ENCODE measurements at places on chromosomes 1 and 21. TPM values are rescaled to one million over a fixed set of nuclear protein-coding genes. Genes with fewer than 3 reads are reported as not detected.
A peak's percentile ranks its signal among the peaks of the same experiment; 100 is the strongest.

DNA sequence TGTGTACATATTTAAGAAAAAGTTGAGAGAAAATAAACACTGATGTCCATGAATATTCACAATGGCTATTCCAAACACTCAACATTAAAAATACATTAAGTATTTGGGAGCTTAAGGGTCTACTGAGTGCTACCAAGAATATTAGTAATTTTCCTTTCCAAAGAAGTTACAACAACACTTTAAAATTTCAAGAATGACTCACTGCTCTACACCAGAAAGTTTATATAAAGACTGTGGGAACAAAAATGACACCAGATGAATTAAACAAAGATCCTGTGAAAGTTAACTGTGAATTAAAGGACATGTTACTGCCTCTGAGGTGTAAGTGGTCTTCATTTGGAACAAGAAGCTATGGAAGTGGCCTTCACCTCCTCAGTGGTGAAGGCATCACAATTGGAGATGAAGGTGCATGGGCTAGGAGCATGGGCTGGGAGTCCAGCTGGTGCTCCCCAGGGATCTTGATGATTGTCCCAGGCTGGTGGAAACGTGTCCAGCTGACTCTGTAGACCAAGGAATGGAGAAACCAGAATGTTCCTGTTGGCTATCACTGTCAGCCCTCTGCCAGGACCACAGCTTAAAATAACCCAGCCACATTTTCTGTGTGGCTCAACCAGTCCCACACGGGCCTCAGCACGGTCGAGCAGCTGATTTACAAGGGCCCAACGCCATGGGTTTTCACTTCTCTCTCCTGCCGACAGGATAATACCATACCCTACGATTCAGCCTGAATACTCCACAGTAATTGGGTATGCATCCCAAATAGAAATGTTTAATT is 28.8 kb downstream of the TAF5L start:
- H3K36me3 ChIP-seq, result peaks cover 29% of the 10 kb centered on the region
- H3K4me1 ChIP-seq, result peaks cover 6% of the 10 kb centered on the region
- H3K27ac ChIP-seq, result no peak overlapping the region
- no peak for DNase-seq

PDC gene
- not detected for total RNA-seq

GRCh38 chr1:94919241-94920030 is 7.5 kb downstream of the CNN3 start:
- DNase-seq, result no peak
- H3K36me3 ChIP-seq, result peaks cover 1% of the 10 kb centered on the region
- H3K27me3 ChIP-seq, result no peaks in the 10 kb centered on the region
- no peak overlapping the region for H3K4me3 ChIP-seq
- H3K27ac ChIP-seq, result no peak overlapping the region

DNA sequence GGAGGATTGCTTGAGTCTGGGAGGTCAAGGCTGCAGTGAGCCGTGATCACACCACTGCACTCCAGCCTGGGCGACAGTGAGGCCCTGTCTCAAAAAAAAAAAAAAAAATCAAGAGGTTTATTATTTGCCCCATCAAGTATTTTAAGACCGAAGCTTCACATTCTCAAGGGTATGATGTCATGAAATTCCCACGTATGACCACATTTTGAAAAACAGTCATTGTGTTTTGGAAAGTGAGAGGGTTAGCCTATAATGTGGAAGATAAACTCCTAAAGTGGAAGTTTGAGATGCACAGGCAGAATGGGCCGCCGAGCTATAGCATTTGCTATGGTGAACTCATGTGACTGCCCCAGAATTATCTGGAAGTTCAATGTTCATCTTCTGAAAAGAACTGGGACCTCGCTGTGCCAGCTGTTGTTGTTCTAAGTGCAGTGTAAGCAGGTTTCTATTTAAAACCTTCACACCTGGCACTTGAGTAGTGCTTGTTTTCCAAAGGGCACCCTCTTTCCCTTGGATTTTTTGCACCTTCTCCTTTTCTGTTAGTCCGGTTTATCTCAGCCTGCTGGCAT is 96.9 kb upstream of the SLC25A33 start:
- no peaks in the 10 kb centered on the region for H3K4me1 ChIP-seq
- no peak overlapping the region for H3K4me3 ChIP-seq
- H3K27me3 ChIP-seq, result peaks cover 9% of the 10 kb centered on the region
- DNase-seq, result no peak
- H3K36me3 ChIP-seq, result no peaks in the 10 kb centered on the region

DNA sequence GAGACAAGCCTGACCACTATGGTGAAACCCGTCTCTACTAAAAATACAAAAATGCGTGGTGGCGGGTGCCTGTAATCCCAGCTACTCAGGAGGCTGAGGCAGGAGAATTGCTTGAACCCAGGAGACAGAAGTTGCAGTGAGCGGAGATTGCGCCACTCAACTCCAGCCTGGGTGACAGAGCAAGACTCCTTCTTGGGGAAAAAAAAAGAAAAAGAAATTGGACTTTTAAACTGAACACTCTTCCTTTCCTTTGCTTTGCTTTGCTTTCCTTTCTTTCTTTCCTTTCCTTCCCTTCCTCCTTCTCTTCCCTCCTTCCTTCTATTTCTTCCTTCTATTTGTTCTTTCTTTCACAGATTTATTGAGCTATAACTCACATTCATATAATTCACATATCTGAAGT is 43.3 kb upstream of the PUM1 start:
- H3K4me1 ChIP-seq, result no peaks in the 10 kb centered on the region
- DNase-seq, result no peak
- no peak overlapping the region for H3K4me3 ChIP-seq
- H3K27ac ChIP-seq, result no peak overlapping the region

SCNM1 gene
- 66.6 TPM for total RNA-seq

- H3K4me3 ChIP-seq, result peak overlapping the region; percentile 82
- peak; percentile 82 for DNase-seq
- H3K4me1 ChIP-seq, result peaks cover 5% of the 10 kb centered on the region
- peaks cover 4% of the 10 kb centered on the region for H3K27me3 ChIP-seq
- no peaks in the 10 kb centered on the region for H3K36me3 ChIP-seq
- peak overlapping the region; percentile 87 for H3K27ac ChIP-seq
Measured at GRCh38 chr1:966704-967300, 520 bp downstream of the PLEKHN1 start.

DNA sequence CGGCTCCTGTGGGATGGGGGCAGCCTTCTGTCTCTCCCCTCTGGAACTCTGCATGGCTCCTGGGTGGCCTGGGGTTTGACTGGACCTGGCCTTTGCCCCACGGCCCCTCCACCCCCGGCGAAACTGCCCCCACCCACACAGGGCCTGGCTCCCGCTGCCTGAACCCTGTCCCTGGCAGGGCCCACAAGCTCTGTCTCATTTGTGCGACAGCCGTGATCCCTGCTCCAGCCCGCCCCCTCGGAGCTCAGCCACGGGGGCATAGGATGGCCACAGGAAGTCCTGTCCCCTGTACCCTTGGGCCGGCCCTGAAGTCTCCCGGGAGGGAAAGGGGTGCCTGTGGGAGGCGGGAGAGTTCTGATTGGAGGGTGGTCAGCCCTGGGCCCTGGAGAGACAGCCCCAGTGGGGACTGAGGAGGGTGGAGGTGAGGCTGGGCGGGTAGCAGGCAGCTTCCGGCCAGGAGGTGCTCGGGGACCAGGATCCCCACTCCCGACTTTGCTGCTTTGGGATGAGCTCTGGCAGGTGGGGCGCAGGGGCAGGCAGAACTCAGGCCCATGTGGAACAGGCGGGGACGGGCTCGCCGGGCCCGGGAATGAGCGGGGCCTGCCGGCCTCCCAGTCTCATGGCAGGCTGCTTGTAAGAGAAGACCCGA is 45.1 kb downstream of the SLX9 start:
- DNase-seq, result peak; percentile 28
- H3K27me3 ChIP-seq, result no peaks in the 10 kb centered on the region
- H3K4me3 ChIP-seq, result no peak overlapping the region
- H3K4me1 ChIP-seq, result no peaks in the 10 kb centered on the region

ICOSLG gene
- total RNA-seq, result 1.8 TPM

- peaks cover 10% of the 10 kb centered on the region for H3K4me1 ChIP-seq
- H3K4me3 ChIP-seq, result no peak overlapping the region
- no peaks in the 10 kb centered on the region for H3K36me3 ChIP-seq
- DNase-seq, result no peak
Measured at GRCh38 chr1:214547747-214548146, 3.7 kb downstream of the PTPN14 start.

GRCh38 chr1:225410036-225410435 is 17.8 kb downstream of the LBR start:
- no peak overlapping the region for H3K4me3 ChIP-seq
- H3K36me3 ChIP-seq, result peaks cover 36% of the 10 kb centered on the region
- H3K27ac ChIP-seq, result no peak overlapping the region
- H3K27me3 ChIP-seq, result no peaks in the 10 kb centered on the region

DNA sequence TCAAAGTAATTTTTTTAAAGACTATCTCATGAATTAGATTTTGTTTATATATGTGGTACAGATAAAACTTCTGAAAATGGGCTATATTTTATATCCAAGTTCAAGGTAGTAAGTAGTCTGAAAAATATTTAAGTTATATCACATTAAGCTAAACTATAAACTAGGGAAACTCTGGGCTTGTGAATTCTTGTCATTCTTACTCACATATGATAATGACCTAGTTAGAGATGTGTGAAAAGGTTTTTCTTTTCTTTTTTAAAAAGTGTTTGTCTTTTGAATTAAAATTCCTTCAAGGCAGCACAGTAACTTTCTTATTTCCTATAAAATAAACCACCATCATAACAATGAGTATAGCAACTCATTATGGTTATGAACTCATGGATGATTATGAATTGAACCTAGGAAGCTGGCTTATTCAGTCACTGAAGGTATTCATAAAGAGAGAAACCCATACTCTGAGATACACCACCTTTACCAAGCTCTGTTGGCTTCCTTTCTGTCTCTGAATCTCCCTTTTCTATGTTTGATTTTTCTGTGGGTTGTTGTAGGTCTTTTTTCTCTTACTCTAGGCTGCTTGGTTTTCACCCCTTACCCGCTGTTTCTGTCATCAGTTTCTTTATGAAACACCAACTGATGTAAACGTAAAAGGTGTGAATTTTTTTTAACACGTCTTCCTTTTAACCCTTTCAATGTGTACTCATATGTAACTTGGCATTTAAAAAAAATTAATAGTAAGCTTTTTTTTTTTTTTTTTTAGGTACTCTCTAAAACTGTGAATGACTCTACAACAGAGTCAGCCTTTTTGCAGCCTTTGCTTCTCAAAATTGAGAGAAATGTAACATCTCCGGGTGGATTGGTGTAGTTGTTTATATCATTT is 25.2 kb downstream of the IL12RB2 start:
- H3K27me3 ChIP-seq, result no peaks in the 10 kb centered on the region
- peaks cover 61% of the 10 kb centered on the region for H3K4me1 ChIP-seq
- H3K4me3 ChIP-seq, result peak overlapping the region; percentile 41
- peaks cover 38% of the 10 kb centered on the region for H3K36me3 ChIP-seq
- H3K27ac ChIP-seq, result peak overlapping the region; percentile 93

GRCh38 chr1:156226116-156226538 is 13.3 kb downstream of the PMF1 start:
- H3K4me1 ChIP-seq, result peaks cover 42% of the 10 kb centered on the region
- H3K27me3 ChIP-seq, result no peaks in the 10 kb centered on the region
- H3K27ac ChIP-seq, result peak overlapping the region; percentile 69
- H3K36me3 ChIP-seq, result peaks cover 38% of the 10 kb centered on the region
- DNase-seq, result no peak
- H3K4me3 ChIP-seq, result peak overlapping the region; percentile 20

GRCh38 chr1:20207546-20207945 is 21.2 kb upstream of the PLA2G2C start:
- H3K4me3 ChIP-seq, result no peak overlapping the region
- H3K27me3 ChIP-seq, result peaks cover 32% of the 10 kb centered on the region
- H3K36me3 ChIP-seq, result no peaks in the 10 kb centered on the region

- no peaks in the 10 kb centered on the region for H3K36me3 ChIP-seq
- peaks cover 3% of the 10 kb centered on the region for H3K4me1 ChIP-seq
- H3K4me3 ChIP-seq, result no peak overlapping the region
- no peak for DNase-seq
- no peak overlapping the region for H3K27ac ChIP-seq
Measured at GRCh38 chr1:99771513-99771918, 5.1 kb upstream of the FRRS1 start.

TRIM58 gene
- total RNA-seq, result 0.08 TPM

TNFRSF8 gene
- 0.17 TPM for total RNA-seq

NEGR1 gene
- not detected for total RNA-seq

OR2M2 gene
- total RNA-seq, result not detected

GRCh38 chr1:16975211-16975610 is 5.2 kb downstream of the MFAP2 start:
- H3K4me1 ChIP-seq, result no peaks in the 10 kb centered on the region
- H3K27ac ChIP-seq, result no peak overlapping the region
- no peaks in the 10 kb centered on the region for H3K36me3 ChIP-seq
- peaks cover 6% of the 10 kb centered on the region for H3K27me3 ChIP-seq

- H3K36me3 ChIP-seq, result no peaks in the 10 kb centered on the region
- H3K27ac ChIP-seq, result no peak overlapping the region
- H3K4me1 ChIP-seq, result no peaks in the 10 kb centered on the region
Measured at GRCh38 chr1:181931873-181932272, 129.6 kb downstream of the ZNF648 start.

ASAP3 gene
- 1.3 TPM for total RNA-seq

- no peak overlapping the region for H3K27ac ChIP-seq
- no peak for DNase-seq
- H3K36me3 ChIP-seq, result no peaks in the 10 kb centered on the region
- H3K27me3 ChIP-seq, result peaks cover 5% of the 10 kb centered on the region
Measured at GRCh38 chr1:166139735-166140134, 27.1 kb downstream of the FAM78B start.

GRCh38 chr21:22573834-22574233 is 1575.6 kb downstream of the NCAM2 start:
- no peak overlapping the region for H3K27ac ChIP-seq
- no peak overlapping the region for H3K4me3 ChIP-seq
- no peaks in the 10 kb centered on the region for H3K4me1 ChIP-seq
- H3K36me3 ChIP-seq, result no peaks in the 10 kb centered on the region

GRCh38 chr1:87410776-87411480 is 82.2 kb downstream of the LMO4 start:
- no peak overlapping the region for H3K4me3 ChIP-seq
- H3K4me1 ChIP-seq, result no peaks in the 10 kb centered on the region
- H3K36me3 ChIP-seq, result no peaks in the 10 kb centered on the region
- no peak overlapping the region for H3K27ac ChIP-seq

- DNase-seq, result peak; percentile 54
- H3K4me1 ChIP-seq, result peaks cover 51% of the 10 kb centered on the region
- peak overlapping the region; percentile 96 for H3K4me3 ChIP-seq
- peak overlapping the region; percentile 90 for H3K27ac ChIP-seq
- peaks cover 86% of the 10 kb centered on the region for H3K36me3 ChIP-seq
- no peaks in the 10 kb centered on the region for H3K27me3 ChIP-seq
Measured at GRCh38 chr1:8873506-8874229, 4.8 kb downstream of the ENO1 start.

DNA sequence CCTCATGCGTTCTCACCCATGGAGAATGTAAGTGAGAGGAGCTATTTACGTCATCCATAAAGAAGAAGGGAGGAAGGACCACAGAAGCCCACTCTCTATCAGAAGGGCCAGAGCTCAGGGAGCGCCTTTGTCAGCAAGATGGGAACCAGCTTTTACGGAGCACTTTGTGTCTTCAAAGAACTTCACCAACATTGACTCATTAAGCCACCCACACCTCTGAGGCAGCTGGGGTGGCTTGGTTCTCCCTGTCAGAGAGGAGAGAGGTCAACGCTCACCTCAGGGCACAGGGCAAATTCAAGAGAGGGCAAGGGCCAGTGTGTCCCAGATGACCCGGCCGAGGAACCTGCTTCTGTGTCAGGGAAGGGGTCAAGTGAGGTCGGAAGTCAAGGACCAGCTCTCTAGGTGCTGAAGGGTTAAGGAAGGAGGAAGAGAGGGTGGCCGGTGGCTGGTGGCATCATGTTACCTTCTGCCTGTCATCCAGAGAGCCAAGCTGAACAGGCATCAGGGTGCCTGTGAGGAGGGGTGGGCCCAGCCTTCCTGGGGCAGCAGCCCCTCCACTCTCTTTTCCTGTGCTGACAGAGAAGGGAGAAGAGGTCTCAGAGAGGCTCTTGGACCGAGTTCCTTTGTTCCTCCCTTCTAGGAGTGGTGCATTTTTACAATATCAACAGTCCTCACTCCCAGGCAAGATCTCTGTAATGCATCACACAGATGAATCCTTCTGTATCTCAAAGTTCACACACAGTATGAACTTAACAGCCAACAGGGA is 109.0 kb downstream of the ETS2 start:
- H3K4me1 ChIP-seq, result no peaks in the 10 kb centered on the region
- DNase-seq, result no peak
- no peak overlapping the region for H3K4me3 ChIP-seq
- no peaks in the 10 kb centered on the region for H3K36me3 ChIP-seq

Measured in activated naive CD8-positive, alpha-beta T cell treated with anti-CD3 and anti-CD28 coated beads, Interleukin-2, amount 10 ng/mL, durations not matched to agents 7 days and 5 days (primary cell).